ENCODE measurements at places on chromosomes 16 and 17.

DNA sequence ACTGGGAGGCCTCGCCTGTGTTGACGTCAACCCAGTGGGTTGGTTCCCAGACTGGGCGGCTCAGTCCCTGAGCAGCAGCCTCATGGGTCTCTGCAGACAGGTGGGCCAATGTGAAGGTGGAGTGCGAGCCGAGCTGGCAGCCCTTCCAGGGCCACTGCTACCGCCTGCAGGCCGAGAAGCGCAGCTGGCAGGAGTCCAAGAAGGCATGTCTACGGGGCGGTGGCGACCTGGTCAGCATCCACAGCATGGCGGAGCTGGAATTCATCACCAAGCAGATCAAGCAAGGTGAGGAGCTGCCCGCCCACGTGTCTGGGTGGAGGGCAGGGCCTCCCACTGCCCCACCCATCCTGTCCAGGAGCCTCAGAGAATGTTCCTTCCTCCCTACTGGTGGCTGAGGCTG, 44.1 kb downstream of the MRC2 start:
- DNase-seq: no peak

- DNase-seq: no peak
Observed at GRCh38 chr16:73714976-73715375, 581.6 kb upstream of the PSMD7 start.

- peak; percentile 50 for DNase-seq
Observed at GRCh38 chr17:75872434-75873351, 5.7 kb downstream of the TRIM47 start.

- no peak for DNase-seq
Observed at GRCh38 chr16:30494709-30495108, 22.2 kb downstream of the ITGAL start.

GRCh38 chr16:86479419-86479818, 30.9 kb upstream of the FOXF1 start:
- DNase-seq: no peak

- no peak for DNase-seq
Observed at GRCh38 chr16:66486773-66487579, 59.9 kb downstream of the BEAN1 start.

DNA sequence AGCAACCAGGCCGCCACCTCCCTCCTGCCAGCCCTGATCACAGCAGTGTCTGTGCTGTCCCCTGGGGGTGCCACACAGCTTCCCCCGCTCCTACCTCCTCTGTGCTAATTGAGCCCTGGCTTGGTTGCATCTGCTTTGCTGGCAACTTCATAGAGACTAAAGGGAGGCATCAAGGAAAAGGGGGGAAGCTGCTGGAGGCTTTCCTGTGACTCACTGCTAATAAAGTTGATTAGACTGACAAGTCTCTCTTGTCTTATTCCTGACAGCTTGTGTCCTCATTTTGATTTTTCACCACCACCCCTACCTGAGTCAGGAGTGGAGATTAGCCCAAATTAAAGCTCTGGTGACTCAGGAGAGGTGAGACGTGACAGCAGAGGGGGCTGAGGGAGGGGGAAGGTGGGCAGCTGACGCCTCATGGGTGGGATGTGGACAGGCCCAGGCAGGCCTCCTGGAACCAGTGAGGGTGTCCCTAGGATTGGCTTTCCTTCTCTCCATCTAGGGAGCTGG, 310.0 kb downstream of the CBLN1 start:
- DNase-seq: no peak

DNA sequence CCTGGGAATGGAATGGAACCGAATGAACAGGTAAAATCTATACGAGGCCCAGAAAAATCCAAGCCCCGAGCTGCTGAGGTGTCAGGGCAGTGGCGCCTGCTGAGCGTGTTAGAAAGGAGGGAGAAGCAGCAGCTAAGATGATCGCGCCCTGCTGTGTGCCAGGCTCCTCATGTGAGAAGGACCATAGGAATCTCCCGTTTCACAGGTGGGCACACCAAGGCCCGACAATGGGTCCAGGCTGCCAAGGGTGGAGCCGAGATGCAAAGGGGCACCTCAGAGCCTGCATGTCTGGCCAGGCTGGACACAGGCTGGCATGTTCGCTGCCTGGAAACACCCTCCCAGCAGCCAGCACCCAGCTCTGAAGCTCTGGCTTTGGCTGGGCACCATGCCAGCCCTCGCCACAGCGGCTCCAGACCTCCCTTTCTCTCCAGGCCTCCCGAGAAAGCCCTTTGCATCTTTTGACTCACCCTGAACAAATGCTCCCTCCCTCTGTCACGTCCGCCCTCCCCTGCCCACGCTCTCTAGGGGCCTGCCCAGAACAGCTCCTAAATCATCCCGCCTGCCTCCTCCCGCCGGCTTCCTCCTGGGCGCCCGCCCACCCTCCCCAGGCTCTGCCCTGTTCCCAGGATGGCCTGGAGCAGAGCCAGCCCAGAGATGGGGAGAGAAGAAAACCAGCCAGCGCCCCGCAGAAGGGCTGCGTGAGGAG, 217.8 kb upstream of the GSE1 start:
- peak; percentile 73 for DNase-seq

- no peak for DNase-seq
Observed at GRCh38 chr17:45274033-45274432, 12.1 kb upstream of the SPATA32 start.

GRCh38 chr17:66411520-66411919, 109.1 kb downstream of the PRKCA start:
- DNase-seq: no peak
